ENCODE measurements at places on chromosomes 6 and 20. TPM values are rescaled to one million over a fixed set of nuclear protein-coding genes. Genes with fewer than 3 reads are reported as not detected.

Gene COQ3
- 3.1 TPM for total RNA-seq

Gene TRIM39
- 30.9 TPM for total RNA-seq

Gene ABCC10
- total RNA-seq, result 80.0 TPM

Gene SRSF6
- 186 TPM for total RNA-seq

Gene RIPPLY2
- total RNA-seq, result not detected

Gene GSTA3
- total RNA-seq, result not detected

Gene TSBP1
- not detected for total RNA-seq

- no peak for DNase-seq
- peaks cover 22% of the 10 kb centered on the region for H3K4me1 ChIP-seq
- H3K4me3 ChIP-seq, result no peak overlapping the region
- no peak overlapping the region for H3K27ac ChIP-seq
- no peaks in the 10 kb centered on the region for H3K27me3 ChIP-seq
Observed at GRCh38 chr6:152993431-152993830, 9.1 kb downstream of the MTRF1L start.

GRCh38 chr20:63702751-63703470, 4.9 kb downstream of the ARFRP1 start:
- H3K36me3 ChIP-seq, result peaks cover 32% of the 10 kb centered on the region
- H3K4me1 ChIP-seq, result peaks cover 41% of the 10 kb centered on the region
- no peak for DNase-seq
- H3K27ac ChIP-seq, result no peak overlapping the region

GRCh38 chr6:33694401-33694931, 17.0 kb downstream of the UQCC2 start:
- H3K27me3 ChIP-seq, result no peaks in the 10 kb centered on the region
- peak overlapping the region; percentile 76 for H3K27ac ChIP-seq
- H3K4me3 ChIP-seq, result no peak overlapping the region
- peaks cover 23% of the 10 kb centered on the region for H3K36me3 ChIP-seq
- DNase-seq, result peak; percentile 86
- peaks cover 65% of the 10 kb centered on the region for H3K4me1 ChIP-seq

DNA sequence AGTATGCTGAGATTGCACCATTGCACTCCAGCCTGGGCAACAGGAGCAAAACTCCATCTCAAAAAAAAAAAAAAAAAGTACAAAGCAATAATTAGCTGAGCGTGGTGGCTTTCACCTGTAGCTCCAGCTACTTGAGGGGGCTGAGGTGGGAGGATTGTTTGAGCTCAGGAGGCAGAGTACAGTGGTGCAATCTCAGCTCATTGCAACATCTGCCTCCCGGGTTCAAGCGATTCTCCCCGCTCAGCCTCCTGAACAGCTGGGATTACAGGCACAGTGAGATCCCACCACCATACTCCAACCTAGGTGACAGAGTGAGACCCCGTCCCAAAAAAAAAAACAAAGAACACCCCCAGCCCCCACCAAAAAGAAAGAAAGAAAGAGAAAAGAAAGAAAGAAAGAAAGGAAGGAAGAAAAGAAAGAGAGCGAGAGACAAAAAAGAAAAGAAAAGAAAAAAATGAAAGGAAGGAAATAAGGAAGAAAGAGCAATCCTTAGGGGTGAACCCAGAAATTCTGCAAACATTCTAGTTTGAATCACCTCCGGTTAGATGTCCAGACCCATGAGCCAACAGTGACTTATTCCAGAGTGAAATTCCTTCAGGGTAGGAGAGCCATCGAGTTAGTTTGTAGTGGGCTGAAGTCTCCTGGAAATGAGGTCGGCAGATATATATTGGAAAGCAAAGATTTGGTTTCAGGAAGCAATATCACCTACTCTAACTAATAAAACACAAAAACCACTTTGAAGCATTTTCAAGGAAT, 3.2 kb upstream of the RIPOR3 start:
- H3K36me3 ChIP-seq, result no peaks in the 10 kb centered on the region
- H3K4me3 ChIP-seq, result no peak overlapping the region
- no peak for DNase-seq
- peaks cover 20% of the 10 kb centered on the region for H3K27me3 ChIP-seq
- no peaks in the 10 kb centered on the region for H3K4me1 ChIP-seq

DNA sequence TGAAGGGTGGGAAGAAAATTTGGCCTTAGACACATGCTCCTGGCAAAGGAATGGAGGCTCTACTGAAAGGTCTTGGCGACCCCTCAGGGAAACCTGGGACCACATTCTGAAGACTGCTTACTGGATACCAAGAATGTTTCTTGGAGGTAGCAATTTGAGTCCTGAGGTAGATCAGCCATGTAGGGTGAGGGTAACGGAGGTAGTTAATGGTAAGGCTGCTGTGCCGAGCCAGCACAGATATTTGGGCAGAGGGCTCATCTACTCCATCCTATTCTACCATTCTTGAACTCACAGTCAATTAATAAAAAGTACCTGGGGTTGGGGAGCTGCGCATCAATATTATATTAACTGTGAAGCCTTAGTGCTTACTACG, 401 bp upstream of the PHF3 start:
- DNase-seq, result no peak
- H3K27ac ChIP-seq, result peak overlapping the region; percentile 94
- H3K27me3 ChIP-seq, result no peaks in the 10 kb centered on the region
- H3K4me3 ChIP-seq, result peak overlapping the region; percentile 86

GRCh38 chr20:5118220-5119142, 1.3 kb downstream of the PCNA start:
- no peak for DNase-seq
- peak overlapping the region; percentile 89 for H3K4me3 ChIP-seq
- peak overlapping the region; percentile 72 for H3K27ac ChIP-seq

DNA sequence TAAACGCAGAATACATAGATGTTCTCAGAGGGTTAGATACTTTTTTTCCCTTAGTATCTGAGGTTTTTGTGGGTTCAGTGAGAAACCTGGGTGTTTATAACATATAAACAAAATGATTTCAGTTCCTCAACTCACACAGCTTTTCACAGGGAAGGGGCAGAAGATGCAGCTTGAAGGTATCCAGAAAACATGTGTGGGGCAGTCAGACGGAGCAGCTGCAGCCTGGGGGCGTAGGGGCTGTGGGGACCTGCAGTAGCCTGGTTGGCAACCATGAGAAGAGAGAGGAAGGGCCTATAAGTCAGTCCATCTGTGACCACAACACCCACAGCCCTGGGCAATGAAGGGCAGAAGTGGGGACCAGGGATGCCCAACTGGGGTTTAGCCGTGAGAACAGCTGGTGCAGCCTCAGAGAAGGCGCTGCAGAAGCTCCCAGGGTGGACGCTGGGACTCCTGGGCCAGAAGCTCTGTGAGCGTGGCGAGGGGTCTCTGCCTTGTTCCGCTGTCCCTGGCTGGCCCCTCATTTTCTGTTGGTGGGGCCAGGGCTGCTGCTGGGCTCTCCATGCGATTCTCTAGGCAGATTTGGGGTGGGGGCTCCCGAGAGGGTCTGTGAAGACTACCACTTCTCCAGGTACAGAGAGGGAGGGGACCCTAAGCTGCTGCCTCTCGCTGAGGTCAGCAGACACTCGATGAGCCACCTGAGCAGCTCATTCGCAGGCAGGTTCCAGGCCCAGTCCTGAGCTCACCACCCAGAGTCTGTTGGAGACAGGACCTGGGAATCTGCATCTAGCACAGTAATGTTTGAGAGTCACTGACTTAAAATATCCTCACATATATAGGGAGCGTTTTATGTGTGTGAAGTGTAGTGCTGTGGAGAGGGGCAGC, 181.2 kb downstream of the ZDHHC14 start:
- no peak for DNase-seq
- H3K36me3 ChIP-seq, result no peaks in the 10 kb centered on the region
- H3K4me1 ChIP-seq, result peaks cover 15% of the 10 kb centered on the region
- H3K27ac ChIP-seq, result no peak overlapping the region
- H3K4me3 ChIP-seq, result no peak overlapping the region

DNA sequence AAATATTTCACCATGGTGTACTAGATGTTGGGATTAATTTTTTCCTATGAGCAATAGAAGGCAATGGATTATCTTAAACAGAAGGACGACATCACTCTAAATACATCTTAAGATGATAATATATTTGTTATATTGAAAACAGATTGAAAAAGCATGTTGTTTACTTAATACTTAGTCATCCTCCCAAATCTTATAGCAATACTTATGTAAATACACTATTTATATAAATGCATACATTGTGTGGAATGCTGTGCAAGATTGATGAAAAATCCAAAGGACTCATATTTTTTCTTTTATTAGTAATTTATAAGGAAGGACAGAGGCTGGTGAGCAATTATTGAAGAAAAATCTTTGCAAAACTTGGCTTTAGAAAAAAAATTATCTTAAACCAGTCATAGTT, 593.5 kb downstream of the MMUT start:
- H3K36me3 ChIP-seq, result no peaks in the 10 kb centered on the region
- H3K4me1 ChIP-seq, result no peaks in the 10 kb centered on the region
- no peak for DNase-seq

DNA sequence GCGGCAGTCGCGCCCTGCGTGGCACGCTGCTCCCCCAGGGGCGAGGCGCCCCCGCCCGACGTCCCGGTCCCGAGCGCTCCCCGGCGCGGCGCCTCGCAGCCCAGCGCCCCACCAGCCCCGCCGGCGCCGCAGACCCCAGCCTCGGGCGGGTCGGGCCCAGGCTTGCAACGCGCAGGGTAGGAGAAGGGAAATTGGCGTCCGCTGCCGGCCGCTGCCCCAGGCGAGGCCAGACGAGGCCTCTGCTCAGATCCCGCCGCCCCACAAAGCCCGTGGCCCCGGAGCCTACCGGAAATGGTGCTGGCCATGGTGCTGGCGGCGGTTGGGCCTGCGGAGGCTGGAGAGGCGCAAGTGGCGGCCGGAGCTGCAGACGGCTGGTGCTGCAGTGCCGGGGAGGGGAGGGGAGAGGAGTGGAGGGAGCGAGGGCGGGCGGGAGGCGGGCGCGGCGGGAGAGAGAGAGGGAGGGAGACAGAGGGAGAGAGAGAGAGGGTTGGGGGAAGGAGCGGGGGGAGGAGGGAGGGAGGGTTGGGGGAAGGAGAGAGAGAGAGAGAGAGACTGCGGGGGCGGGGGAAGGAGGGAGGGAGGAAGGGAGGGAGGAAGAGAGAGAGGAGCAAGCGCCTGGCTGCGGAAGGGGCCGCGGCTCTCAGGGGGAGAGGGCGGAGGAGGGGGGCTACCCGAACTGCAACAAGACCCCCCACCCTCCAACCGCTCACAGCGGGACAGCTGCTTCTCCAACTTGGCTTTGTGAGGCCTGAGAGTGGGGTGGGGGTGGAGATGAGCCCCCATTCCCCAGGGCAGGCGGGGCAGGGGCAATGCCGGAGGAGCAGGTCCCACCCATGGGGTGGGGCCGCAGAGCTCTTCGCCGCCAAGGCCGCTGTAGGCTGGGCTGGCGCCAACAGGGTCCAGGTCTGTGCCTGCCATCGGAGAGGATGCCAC, at the start of gene STMN3:
STMN3 (minus strand) TSS at position 384 of the 933 bp plus-strand sequence; CDS start at position 305, 79 bp downstream.
- H3K36me3 ChIP-seq, result no peaks in the 10 kb centered on the region
- H3K27ac ChIP-seq, result peak within 1 kb of the TSS; percentile 49
- peak within 1 kb of the TSS; percentile 23 for H3K4me3 ChIP-seq
- DNase-seq, result peak; percentile 73

DNA sequence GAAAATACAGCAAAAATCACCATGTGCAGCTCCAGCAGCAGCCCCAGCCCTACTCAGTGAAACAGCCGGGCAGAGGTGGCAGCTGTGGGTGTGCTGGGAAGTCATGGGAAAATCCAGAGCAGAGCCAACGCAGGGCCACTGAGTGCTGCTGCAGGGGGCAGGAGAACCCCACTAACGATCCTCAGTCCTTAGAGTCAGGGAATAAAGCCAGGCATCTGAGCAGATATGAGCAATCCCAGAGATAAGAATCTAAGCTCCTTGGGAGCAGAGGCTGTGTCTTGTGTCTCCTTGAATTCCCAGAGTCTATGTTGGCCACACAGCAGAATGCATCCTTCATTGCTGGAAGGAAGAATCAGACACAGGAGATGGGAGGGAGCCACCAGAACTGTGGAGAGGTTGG, 493.1 kb upstream of the MAP3K7 start:
- H3K27me3 ChIP-seq, result no peaks in the 10 kb centered on the region
- H3K4me3 ChIP-seq, result no peak overlapping the region

- no peaks in the 10 kb centered on the region for H3K4me1 ChIP-seq
- no peaks in the 10 kb centered on the region for H3K27me3 ChIP-seq
- no peaks in the 10 kb centered on the region for H3K36me3 ChIP-seq
- no peak overlapping the region for H3K27ac ChIP-seq
Observed at GRCh38 chr6:107319906-107320530, 139.3 kb downstream of the PDSS2 start.

GRCh38 chr6:116392132-116393013, 21.6 kb downstream of the DSE start:
- no peaks in the 10 kb centered on the region for H3K27me3 ChIP-seq
- H3K4me1 ChIP-seq, result peaks cover 46% of the 10 kb centered on the region
- peak; percentile 46 for DNase-seq
- no peak overlapping the region for H3K4me3 ChIP-seq
- H3K27ac ChIP-seq, result peak overlapping the region; percentile 54

- H3K36me3 ChIP-seq, result peaks cover 10% of the 10 kb centered on the region
- H3K4me3 ChIP-seq, result no peak overlapping the region
- DNase-seq, result no peak
- no peaks in the 10 kb centered on the region for H3K27me3 ChIP-seq
Observed at GRCh38 chr20:58695084-58695722, 2.6 kb downstream of the NPEPL1 start.

DNA sequence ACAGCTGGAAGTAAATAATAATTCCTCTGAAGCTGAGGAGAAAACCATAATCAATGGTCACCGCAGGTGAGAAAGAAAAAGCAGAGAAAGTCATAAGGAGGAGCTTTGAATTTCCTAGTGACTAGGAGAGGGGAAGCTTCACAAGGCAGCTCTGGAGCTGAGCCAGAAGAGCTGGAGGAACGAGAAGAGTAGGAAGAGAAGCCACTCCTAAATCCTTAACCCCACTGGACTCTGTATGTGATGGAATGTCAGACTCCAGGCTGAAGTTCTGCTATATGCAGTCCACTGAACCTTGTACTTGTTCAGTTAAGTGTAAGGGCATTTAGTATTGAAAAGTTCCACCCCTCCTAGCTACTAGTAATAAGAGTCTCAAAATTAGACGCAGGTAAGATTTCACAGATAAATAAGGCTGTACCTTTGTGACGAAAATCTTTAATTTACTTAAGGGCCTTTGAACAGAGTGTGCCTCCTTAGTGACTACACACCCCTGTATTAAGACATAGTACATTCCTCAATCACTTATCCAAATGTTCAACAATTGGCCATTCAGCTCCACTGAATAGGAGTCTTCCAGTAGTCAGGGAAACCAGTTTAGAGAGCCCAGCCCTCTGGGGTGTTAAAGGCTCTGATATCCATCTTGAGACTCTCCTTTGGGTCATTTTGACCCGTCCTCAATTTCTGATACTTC, 71.4 kb upstream of the UFL1 start:
- no peak overlapping the region for H3K27ac ChIP-seq
- no peak overlapping the region for H3K4me3 ChIP-seq
- DNase-seq, result no peak
- no peaks in the 10 kb centered on the region for H3K4me1 ChIP-seq

DNA sequence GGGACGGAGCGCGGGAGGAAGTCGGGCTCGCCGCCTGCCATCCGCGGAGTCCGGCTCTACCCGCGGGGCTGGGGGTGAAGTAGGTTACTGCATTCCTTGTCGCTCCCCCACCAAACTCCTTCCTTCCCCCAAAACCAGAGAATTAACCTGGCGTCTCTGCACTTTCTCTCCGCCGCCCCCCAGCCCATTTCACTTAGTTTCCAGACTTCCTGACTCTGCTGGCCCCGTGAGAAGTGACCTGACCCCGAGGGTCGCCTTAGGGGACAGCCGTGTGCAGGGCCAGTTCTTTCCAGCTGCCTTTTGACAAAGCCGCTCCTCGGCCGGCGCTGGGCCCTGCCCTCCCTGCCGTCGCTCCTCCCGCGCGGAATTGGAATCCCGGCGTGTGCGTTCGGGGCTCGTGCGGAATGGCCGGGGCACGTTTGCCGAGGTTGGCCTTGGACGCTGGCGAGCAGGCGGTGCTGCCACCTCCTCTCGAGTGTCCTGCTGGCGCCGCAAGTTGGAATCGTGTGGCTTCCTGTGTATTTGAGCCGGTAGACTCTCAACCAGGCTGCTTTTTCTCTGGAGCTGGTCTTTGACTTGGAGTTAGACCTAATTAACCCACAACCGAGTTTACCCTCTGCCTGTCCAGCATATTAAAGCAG, 650 bp downstream of the DCBLD1 start:
- no peak for DNase-seq
- peak overlapping the region; percentile 36 for H3K27ac ChIP-seq
- H3K36me3 ChIP-seq, result no peaks in the 10 kb centered on the region
